Pancreas (tissue), 10 donors: ENCODE measurements at places on chromosomes 3 and 15. TPM values are rescaled to one million over a fixed set of nuclear protein-coding genes. Genes with fewer than 3 reads are reported as not detected.

The MYEF2 gene
- 14.5 TPM for polyA plus RNA-seq

DNA sequence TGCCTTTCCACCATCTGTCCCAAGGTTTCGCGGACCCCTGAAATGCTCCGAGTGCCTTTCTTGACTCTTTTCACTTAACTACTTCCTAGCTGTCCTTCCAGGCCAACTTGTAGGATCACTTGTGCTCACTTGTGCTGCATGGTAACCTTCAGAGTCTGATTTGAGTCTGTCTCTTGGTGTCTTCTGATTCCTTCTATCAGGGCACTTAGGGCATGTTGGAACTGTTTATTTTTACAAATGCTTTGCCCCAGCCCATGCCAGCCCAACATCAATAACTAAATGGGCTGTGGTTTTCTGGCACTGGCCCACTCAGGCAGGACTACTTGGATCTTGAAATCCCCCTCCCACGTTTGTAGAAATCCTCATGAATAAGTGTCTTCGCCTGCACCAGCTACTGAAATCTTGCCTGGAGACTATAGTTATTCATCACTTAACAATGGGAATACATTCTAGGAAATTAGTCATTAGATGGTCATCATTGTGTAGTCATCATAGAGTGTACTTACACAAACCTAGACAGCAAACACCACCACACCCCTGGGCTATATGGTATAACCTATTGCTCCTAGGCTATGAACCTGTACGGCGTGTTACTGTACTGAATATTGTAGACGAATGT lies 123.1 kb upstream of the STRIT1 start:
- no peak for DNase-seq

The TRANK1 gene
- polyA plus RNA-seq: 1.8 TPM

- DNase-seq: no peak
Measured at GRCh38 chr3:14824646-14825045, 5.9 kb downstream of the FGD5 start.

GRCh38 chr3:180329187-180329586 lies 272.8 kb upstream of the TTC14 start:
- no peak for DNase-seq

- DNase-seq: no peak
Measured at GRCh38 chr3:107028086-107028485, 349.2 kb upstream of the CCDC54 start.

The AADACL2 gene
- polyA plus RNA-seq: not detected

The GXYLT2 gene
- 0.87 TPM for polyA plus RNA-seq

DNA sequence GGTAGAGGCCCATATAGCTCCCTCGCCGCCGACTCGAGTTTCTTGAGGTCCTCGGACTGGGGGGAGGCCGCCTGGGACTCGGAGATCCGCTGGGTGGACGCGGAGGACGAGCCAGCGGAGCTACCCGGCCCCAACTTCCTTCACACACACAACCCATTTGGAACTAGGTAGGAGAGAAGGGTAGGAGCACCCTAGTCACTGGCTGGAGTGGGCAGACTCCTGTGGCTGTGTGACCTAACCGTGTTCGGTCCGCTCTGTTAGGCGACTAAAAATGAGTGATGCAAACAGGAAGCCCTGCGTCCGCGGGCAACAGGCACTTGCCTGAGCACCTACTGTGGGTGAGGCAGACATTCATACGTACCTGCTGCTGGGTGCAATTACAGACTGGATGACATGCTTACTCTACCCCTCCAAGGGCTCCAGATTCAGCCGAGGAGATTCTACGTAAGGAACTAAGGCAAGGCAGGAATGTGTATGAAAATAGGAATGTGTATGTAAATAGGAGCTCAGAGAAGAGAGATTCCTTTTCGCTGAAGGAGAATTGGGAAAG lies 4.6 kb upstream of the SIN3A start:
- DNase-seq: no peak
